GM13976 (cell line): ENCODE measurements at places on chromosomes 7 and 10.
A peak's percentile ranks its signal among the peaks of the same experiment; 100 is the strongest.

DNA sequence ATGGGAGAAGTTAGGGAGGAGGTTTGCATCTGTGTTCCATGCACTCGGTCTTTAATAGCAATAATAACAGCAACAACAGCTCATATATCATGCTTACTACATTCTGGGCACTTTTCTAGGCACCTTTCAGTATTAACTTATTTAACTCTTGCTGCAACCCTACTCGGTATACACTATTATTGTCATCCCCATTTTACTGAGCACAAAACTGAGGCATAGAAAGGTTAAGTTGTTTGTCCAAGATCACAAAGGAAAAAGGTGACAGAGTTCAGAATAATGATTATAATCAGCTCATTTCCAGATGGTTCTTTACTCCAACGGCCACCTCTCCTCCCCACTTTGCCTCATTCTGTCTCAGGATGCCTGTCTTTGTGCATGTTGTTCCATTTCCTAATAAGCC is 102.1 kb upstream of the ABI1 start:
- no peak for DNase-seq

DNA sequence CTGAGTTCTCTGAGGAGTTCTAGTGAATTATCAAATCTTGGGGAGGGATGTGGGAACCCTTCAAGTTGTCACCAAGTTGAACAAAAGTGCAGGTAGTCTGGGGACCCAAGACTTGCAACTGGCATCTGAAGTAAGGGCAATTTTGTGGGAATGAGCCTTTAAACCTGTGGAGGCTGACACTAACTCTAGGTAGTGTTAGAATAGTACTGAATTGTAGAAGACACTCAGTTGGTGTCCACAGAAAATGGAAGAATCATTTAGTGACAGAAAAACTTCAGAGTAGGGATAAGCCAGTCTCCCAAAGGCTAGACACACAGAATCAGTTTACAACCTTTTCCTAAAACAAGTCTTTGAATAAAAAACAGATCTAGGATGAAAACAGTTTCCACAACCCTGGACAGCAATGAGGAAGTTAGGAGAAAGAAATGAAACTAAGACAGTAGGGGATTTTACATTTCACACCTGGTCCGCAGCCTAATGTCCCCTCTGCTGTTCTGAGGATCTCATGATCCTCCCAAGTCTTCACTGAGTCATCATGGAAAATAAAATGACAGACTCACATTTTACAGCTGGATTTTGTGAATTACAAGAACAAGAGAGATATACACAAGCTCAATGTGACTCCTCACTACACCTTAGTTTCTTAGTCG is 23.0 kb upstream of the ING3 start:
- peak; percentile 10 for DNase-seq

DNA sequence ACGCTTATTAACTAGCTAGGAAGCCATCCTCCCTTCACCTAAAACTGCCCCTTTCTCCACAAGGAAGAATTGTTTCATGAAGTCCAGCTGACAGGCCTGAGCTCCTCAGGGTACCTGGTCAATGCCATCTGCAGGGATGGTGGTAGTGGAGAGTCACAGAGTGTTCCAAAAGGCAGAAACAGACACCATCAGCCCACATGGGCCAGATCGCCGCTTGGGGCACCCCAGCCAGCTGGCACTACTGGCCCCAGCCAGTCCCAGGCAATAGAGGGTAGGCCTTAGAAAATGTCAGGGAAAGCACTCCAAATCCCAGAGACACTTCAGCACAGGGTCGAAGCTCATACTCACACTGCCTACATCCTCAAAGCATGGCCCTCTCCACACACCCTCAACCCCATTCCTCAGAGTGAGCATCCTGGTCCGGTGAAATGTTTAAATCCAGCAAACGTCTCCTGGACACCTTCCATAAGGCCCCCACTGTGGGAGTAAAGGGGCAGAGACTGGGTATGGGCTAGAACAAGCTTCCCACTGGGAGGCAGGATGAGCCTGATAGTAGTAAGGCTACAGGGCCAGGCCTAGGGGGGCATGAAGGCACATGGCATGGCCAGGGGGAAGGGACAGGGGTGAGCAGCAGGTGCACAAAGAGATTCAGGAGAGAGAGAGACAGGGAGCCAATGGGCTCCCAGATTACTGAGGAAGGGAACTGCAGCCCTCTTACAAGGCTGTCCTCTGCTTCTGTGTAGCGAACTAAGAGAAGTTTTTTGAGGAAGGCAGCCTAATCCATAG is 1.9 kb downstream of the LRRC20 start:
- no peak for DNase-seq

GRCh38 chr10:88523739-88524400 is 59.2 kb downstream of the RNLS start:
- no peak for DNase-seq

- DNase-seq = no peak
These were observed 10.1 kb downstream of the PSAP start for GRCh38 chr10:71840958-71841335.

DNA sequence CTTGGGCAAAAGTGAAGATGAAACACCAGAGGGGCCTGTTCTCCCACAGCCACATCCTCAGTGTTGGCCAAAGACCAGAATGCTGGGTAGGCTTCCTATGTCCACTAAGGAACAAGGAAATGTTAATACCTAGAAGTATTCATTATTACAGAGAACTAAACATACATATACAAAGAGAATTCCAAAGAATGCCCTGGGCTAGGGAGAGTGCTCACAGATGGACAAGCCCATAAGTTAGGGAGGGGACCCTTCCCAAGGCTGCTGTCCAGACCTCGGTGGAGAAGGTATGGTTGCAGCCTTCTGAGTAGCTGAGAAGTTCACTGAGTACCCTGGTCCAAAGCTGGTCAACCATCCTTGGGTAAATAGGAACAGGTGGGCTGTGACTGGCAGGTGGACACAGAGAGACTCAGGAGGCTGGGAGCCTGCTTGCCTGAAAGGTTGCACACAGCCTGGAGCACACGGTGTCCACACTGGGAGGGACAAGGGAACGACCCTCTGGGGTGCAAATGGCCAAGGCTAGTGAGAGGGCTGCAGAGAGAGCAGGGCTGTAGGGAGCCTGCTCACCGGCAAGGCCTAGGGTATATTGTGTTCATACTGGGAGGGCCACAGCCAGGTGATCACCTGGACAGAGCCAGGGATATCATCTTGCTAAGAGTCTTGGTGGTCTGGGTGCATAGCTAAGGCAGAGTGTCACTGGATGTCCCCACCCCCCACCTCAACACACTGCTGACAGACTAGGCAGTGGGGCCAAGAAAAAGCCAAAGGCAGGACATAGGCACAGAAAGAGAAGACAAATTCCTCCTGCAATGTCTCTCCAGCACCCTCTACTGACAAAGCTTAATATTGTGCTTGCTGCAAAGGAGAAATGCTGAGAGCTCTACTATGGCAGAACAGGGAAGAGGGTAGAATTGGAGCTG is 40.3 kb downstream of the CPVL start:
- peak; percentile 23 for DNase-seq

GRCh38 chr10:93903051-93903450 is 9.3 kb downstream of the SLC35G1 start:
- no peak for DNase-seq

- no peak for DNase-seq
These were observed 39.7 kb downstream of the OTUD1 start for GRCh38 chr10:23478570-23478969.

DNA sequence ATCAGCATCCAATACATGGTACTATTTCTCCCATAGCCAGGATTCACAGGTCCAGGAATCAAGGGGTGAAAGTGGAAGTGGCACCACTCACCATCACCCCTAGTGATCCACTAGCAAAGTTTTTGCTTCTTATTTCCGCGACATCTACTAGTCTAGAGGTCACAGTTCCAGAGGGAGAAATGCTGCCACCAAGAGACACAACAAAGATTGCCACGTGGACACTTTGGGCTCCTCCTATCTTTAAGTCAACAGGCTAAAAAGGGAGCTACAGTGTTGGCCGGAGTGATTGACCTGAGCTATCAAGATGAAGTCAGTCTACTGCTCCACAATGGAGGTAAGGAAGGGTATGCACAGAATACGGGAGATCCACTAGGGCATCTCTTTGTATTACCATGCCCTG is 178.2 kb downstream of the AKR1D1 start:
- no peak for DNase-seq

GRCh38 chr7:120185940-120186682 is 86.9 kb upstream of the KCND2 start:
- no peak for DNase-seq

DNA sequence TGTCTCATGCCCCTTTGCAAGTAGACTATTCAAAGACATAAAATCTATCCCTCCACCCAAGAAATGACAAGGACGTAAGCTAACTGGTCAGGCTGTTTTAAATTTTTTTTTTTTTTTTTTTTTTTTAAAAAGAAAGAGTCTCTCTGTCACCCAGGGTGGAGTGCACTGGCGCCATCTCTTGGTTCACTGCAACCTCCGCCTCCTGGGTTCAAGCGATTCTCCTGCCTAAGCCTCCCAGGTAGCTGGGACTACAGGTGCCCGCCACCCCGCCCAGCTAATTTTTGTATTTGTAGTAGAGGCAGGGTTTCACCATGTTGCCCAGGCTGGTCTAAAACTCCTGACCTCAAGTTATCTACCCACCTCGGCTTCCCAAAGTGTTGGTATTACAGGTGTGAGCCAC is 11.2 kb downstream of the TRA2A start:
- DNase-seq = no peak

DNA sequence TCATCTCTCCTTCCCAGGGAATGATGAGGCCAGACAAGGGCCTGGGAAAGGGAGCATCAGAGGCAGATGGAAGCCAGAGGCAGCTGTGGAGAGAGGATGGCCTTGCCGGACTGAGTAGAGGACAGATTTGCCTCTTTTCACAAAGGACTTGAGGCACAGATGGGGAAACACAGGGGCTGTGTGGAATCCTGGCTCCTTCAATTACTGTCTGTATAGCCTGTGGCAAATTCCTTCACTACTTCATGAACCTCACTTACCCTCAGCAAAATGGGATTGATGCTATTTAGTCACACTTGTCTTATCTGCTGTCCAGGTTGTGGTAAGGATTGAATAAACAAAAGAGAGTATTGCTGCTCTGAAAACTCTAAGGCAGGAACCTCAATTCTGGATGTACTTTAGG is 40.3 kb downstream of the SLC25A28 start:
- no peak for DNase-seq

GRCh38 chr7:123784263-123784662 is 35.5 kb upstream of the WASL start:
- DNase-seq = no peak

GRCh38 chr7:875476-876076 is 778 bp upstream of the GET4 start:
- no peak for DNase-seq

- no peak for DNase-seq
These were observed 143.1 kb upstream of the KLF6 start for GRCh38 chr10:3928078-3928477.

DNA sequence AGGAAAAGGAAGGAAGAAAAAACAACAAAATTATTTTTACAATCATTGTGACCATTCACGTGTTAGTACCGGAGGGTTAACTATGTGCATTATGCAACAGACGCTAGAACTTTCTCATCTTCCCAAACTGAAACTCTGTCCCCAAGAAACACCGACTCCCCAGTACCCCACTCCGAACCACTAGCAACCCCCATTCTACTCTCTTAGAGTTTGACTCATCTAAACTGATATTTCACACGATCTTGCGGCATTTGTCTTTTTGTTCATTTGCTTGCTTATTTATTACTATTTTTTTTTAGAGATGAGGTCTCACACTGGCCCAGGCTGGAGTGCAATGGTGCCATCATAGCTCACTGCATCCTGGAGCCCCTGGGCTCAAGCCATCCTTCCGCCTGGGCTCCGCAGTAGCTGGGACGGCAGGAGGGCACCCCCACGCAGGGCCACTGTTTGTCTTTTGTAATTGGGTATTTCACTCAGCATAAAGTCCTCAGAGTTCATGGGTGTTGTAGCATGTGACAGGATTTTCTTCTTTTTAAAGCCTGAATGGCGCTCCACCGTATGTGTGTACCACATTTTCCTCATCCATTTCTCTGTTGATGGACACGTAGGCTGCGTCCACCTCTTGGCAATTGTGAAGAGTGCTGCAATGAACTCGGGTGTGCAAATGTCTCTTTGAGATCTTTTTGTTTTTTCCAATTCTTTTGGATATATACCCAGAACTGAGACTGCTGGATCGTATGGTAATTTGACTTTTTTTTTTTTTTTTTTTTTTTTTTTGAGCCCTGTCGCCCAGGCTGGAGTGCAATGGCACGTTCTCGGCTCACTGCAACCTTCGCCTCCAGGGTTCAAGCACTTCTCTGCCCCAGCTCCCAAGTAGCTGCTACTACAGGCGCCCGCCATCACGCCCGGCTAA is 9.5 kb downstream of the MNX1 start:
- no peak for DNase-seq

DNA sequence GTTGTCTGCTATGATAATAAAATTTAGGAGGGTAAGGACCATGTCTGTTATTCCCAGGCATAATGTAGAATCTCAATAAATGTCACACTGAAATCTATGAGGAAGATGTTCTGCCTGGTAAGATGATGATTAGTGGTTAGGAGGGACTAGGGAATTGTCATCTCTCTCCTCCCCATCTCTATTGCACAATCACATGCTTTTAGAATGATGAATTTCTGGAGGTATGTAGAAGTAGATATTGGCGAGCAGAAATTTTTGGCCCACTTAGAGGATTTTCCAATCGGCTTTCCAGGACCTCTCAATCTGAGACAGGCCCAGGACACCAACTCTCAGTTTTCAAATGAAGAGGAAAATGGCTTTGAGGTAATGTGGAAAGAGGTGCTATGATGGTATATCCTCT is 2.0 kb upstream of the PITX3 start:
- no peak for DNase-seq

- no peak for DNase-seq
These were observed 252.2 kb downstream of the WDR37 start for GRCh38 chr10:1308173-1308961.

- DNase-seq = no peak
These were observed 130.2 kb downstream of the COL28A1 start for GRCh38 chr7:7405461-7405860.

- DNase-seq = no peak
These were observed 116.8 kb upstream of the WNT16 start for GRCh38 chr7:121212036-121212435.

DNA sequence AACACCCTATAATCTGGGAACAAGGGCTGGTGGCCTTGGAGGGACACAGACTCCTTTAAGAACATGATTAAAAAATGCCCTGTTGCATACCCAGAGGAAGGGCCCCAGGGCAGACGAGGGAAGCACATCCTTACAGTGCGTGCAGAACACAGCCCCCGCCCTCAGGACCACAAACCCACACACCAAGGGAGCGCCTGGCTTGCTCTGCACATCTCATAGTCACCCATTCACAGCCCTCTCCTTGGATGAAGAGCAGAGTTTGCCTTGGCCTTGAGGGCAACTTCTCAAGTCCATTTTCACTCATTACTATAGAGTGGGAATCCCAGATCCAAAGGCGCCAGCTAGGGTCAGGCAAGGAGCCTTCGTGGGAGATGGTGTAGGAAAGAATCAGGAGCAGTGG is 6.3 kb upstream of the VSIR start:
- DNase-seq = no peak

- no peak for DNase-seq
These were observed 719.5 kb downstream of the LRMDA start for GRCh38 chr10:76150876-76151288.
